H4 (cell line): ENCODE measurements at places on chromosomes 4 and X.

DNA sequence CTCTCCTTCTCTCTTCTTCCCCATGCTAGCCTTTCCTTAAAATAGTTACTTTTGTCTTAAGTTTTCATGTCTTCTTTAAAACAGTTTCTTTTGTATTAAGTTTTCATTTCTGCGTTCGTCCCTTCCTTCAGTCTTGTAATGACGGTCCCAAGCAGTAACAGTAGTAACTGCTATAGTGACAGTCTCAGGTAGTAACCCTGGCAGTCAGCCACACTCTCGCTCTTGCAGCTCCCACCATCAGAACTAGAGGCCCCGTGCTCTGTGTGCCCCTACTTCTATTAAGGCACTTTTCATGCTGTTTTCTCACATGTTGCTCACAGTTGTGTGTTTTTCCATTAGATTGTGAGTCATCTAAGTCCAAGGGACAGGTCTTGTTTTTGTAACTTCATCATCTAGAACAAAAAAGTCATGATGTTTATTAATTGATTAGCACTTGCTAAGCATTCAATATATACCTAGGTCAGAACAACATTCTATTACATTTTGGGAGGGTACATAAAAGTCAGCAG lies 49.3 kb downstream of the C4orf33 start:
- DNase-seq: no peak

- DNase-seq: no peak
Measured at GRCh38 chr4:80610199-80610598, 274.7 kb downstream of the CFAP299 start.

DNA sequence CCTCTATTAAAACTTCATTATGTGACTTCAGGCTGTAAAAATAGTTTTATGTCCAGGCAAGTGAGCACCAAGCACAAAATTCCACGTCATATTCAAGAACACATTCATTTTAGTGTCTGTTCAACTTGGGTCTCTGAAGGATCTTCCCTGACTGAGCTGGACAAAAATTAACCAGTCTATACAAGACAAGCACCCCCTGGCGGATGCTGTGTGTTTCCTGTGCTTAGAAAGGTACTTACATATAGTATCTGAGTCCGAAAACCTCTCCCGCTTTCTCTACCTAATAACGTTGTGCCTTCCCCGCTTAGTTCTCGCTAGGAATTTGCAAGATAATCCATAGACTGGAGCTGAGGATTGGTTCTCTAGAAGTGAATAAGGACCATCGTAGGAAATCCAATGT lies 2214.5 kb upstream of the TENM3 start:
- peak; percentile 49 for DNase-seq

GRCh38 chrX:24963823-24964222 lies 51.9 kb downstream of the ARX start:
- DNase-seq: no peak

GRCh38 chrX:103404231-103405008 lies 28.1 kb downstream of the BEX3 start:
- peak; percentile 84 for DNase-seq

GRCh38 chr4:11821772-11822430 lies 393.2 kb upstream of the HS3ST1 start:
- no peak for DNase-seq

- DNase-seq: no peak
Measured at GRCh38 chr4:8829584-8829983, 42.1 kb downstream of the HMX1 start.

GRCh38 chr4:18454349-18454748 lies 432.8 kb upstream of the LCORL start:
- no peak for DNase-seq

GRCh38 chrX:10050481-10050880 lies 83.3 kb downstream of the CLDN34 start:
- DNase-seq: peak; percentile 11

- DNase-seq: no peak
Measured at GRCh38 chr4:2084316-2084715, 25.2 kb downstream of the NAT8L start.

DNA sequence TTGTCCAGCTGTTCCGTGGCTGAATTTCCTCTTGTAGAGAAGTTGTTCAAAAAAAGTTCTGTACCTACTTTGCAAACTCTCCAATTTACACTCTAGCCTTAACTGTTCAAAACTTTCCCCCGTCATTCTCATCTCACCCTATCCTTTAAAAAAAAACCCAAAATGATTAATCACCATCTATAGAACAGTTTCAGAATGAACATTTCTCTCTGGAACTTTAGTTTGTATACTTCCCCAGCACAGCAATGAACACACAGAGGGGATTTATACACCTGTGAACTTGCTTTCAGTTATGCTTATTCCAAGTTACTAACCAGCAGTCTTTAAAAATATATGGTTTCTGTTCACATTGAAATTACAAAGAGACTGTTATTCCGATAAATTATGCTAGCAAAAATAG lies 1.2 kb downstream of the GEMIN8 start:
- no peak for DNase-seq

- DNase-seq: no peak
Measured at GRCh38 chrX:106949366-106949765, 29.2 kb downstream of the CLDN2 start.

- no peak for DNase-seq
Measured at GRCh38 chr4:138915756-138916155, 99.8 kb upstream of the NOCT start.

DNA sequence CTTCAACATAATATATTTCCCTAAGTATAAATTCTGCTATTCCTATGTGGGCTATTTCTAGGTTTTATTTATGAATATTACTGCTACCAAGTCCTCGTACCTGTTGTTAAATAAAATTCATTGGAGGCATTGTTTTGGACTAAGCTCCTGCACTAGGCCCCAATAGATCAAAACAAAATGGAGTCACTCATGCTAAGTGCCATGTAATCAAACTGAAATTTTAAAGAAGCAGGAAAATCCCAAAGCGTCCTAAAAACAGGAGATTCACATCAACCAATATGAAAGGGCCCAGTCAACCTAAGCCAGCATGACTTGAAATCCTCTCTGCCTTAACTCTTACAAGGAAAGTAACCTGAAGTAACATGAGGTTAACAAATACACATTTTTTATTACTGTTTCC lies 743.2 kb downstream of the TRAM1L1 start:
- DNase-seq: no peak

DNA sequence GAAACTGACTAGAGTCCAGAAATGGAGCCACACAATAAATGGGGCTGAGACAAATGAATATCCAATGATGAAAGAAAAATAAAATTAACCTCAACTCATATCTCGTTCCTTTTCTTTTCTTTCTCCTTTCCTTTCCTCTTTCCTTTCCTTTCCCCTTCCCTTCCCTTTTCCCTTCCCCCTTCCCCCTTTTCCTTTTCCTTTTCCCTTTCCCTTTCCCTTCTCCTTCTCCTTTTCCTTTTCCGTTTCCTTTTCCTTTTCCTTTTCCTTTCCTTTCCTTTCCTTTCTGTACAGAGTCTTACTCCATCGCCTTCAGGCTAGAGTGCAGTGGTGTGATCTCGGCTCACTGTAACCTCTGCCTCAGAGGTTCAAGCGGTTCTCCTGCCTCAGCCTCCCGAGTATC lies 146.3 kb downstream of the RTL9 start:
- no peak for DNase-seq

GRCh38 chr4:11228530-11228929 lies 200.2 kb downstream of the HS3ST1 start:
- no peak for DNase-seq
